Activated naive CD4-positive, alpha-beta T cell treated with anti-CD3 and anti-CD28 coated beads, Interleukin-2, amount 50 U/mL, for 72 hours (primary cell): ENCODE measurements at places on chromosomes 1 and 21. TPM values are rescaled to one million over a fixed set of nuclear protein-coding genes. Genes with fewer than 3 reads are reported as not detected.

- DNase-seq, result no peak
These were observed 183.5 kb upstream of the DPYD start for GRCh38 chr1:98104289-98104688.

DNA sequence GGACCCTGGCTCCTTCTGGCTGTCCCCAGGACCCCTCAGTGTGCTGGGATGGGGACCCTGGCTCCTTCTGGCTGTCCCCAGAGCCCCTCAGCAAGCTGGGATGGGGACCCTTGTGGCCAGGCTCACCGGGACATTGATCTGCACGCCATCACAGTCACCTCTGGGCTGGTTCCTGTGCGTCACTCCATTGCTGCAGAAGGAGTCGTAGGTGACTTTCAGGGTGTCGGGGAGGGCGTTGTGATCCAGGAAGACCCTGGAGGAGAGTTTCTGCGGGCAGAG, 19.7 kb upstream of the PTTG1IP start:
- no peak for DNase-seq

Gene ZMYND12
- total RNA-seq, result 0.84 TPM

- DNase-seq, result no peak
These were observed 26.6 kb downstream of the RPS6KA1 start for GRCh38 chr1:26556111-26556510.

DNA sequence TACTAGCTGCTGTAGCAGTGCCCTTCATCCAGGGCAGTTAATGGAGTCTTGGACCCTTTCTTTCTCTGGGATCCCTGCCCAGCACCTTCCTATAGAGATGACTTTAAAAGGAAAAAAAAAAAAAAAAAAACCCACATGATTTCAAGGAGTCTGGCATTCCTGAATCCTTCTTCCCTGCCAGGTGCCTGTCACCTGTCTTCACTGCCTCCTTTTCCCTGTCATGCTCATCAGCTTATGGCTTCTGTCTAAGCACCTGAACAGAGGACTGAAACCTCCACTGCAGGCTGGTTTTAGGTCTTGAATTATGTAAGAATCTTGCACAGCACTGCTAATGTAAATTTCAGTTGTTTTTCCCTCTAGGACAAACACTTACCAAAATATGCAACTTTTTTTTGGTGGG, 24.9 kb downstream of the PPT1 start:
- DNase-seq, result no peak
